ENCODE measurements at places on chromosomes 4 and X.

DNA sequence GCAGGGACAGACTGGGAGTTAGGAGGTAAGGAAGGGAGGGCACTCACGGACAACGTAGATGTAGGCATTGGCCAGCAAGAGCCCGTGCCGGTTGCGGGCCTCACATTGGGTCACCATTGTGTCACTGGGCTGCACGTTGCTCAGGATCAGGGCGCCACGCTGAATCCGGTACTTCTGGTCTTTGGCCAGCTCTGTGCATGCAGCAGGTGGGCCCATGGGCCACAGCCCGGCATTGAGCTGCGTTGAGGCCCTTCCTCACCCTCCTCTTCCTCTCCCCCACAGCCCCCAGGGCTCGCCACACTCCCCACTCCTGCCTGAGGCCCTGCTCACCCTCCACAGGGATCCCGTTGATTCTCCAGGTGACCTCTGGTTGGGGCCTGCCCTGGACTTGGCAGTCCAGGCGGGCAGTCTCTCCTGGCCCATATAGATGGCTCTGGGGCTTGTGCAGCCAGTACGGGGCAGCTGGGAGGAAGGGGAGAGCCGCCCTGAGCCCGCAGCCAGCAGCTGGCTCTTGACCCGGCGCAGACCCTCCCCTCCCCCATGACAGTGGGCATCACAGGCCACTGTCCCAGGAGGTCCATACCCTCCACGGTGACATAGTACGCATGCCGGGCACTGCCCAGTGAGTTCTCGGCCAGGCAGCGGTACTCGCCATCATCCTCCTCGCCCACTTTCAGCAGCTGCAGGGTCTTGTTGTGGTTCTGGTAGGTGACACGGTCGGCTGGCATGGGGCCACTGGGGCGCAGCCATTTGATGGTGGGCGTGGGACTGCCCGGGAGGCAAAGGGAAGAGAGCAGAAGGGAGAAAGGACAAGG is 16.3 kb downstream of the L1CAM start:
- no peak for DNase-seq

GRCh38 chr4:27916452-27917184 is 1056.0 kb downstream of the STIM2 start:
- no peak for DNase-seq

- no peak for DNase-seq
These were observed 140.4 kb downstream of the AFAP1 start for GRCh38 chr4:7799306-7799705.

DNA sequence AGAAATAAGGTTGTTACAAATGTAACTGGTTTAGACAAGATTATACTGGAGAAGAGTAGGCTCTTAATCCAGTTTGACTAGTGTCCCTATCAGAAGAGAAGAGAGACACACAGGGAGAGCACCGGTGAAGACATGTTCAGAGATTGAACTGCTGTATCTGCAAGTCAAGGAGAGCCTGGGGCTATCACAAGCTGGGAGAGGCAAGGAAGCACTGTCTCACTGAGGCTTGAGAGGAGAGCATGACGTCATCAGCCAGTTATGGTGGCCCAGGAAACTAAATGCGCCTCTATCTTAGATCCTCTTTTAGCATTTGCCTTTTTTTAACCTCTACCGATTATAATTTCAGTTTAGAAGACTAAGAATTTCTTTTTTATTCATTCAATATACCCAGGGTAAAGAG is 583.4 kb downstream of the TRAM1L1 start:
- DNase-seq: no peak

GRCh38 chr4:140000232-140000631 is 153.8 kb downstream of the MAML3 start:
- DNase-seq: no peak

DNA sequence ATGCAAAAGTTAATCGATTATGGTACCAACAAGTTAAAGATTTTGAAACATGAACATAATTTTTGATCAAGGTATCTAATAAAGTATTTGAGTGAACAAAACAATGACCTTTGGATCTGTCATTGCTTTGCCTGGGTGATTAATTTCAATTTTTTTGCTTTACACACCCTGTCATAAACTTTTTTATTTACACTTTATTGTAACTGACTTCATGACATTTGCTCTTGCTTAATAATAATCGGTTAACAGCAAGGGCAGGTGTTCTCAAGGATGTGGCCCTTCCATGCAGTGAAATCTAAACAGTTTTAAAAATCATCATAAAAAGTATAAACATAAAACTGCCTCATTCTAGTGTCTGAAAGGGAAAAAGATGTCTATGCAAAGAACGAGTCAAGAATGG is 24.1 kb downstream of the ATOH1 start:
- no peak for DNase-seq

DNA sequence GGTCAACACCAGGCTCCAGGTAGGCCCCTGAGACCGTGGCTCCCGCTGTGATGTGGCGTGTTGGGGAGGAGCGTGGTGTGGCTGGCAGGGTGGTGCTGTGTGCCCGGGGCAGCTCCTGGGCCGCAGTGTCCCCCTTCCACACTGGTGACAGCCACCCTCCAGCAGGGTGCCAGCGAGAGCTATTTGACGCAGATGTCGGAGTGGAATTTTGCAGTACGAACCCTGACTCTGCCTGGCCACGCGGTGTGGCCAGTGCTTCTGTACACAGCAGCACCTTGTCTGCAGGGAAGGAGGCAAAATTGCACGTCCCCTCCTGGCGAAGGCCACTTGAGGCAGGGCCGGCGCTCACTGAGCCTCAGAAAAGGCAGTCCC is 53.2 kb downstream of the CPZ start:
- DNase-seq: no peak
